ENCODE measurements at places on chromosomes 7 and 10.

- DNase-seq = peak; percentile 51
Observed at GRCh38 chr10:95363303-95363912, 72.6 kb upstream of the PDLIM1 start.

DNA sequence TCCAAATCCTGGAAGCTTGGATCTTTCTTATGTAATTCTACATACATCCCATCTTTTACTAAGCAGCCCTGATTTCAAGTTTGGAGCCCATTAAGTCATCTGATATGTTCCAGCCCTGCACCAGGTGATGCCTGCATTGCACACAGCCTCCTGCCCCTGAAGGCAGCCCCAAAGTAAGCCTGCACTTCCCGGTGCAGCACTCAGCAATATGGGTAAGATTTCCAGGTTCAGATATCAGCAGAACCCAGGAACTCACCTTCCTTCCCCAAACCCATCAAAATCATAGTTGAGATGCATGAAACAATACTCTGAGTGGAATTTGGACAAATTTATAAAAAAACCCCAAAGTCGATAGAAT, 333 bp upstream of the DDC start:
- DNase-seq = no peak

DNA sequence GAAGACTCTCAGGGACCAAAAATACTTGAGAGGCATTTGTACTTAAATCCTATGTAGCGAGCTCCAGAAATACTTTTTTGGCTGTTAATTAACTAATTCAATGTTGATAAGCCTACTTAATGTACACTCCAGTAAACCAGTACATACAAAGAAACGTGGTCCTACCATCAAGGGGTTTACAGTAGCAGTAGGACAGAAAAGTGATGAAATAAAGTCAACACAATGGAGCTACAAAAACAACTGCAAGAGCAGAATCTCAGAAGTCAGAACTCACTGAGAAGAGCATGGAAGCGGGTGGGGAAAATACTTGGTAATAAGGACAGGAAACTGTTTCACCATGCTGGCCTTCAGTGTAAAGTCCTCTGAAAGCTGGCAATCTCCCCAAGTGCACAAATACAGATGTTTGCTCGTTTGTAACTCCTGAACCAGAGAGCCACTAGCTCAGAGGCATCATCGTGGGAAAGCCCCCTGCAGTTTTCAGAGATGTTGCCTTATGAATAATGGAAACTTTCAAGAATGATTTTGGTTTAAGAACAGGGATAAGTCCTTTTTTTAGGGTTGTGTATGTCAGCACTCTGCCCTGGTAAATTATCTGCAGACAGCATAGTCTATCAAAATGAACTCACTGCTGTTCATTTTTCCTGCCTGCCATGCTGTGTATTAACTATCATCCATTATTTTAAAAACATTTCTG, 233.2 kb downstream of the SORCS1 start:
- no peak for DNase-seq

- no peak for DNase-seq
Observed at GRCh38 chr7:118185163-118185860, 1.3 kb downstream of the LSM8 start.

DNA sequence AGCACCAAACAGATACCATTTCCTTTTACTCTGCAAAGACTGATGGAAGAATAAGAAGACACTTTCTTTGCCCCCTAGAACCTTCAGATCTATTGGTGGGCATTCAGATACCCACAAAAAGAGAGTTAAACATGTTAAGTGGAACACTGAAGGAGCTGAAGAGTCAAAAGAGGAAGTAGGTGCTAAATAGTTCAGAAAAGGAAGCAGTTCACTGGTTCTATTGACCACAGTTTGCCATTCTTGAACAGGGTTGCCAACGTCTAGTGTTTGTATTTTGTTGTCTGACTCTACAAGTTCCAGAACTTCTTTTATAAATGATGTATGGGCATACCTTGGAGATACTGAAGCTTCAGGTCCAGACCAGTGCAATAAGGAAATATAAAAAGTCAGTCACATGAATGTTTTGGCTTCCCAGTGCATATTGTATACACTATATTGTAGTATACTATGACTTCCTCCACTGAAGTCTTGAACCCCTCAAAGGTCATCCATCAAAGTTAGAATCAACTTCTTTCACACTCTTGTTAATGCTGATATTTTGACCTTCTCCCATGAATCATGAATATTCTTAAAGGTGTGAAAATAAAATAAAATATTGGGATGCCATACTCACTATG, 47.5 kb upstream of the AGR3 start:
- DNase-seq = no peak

GRCh38 chr7:64959072-64959747, 31.6 kb downstream of the ZNF117 start:
- DNase-seq = no peak

- no peak for DNase-seq
Observed at GRCh38 chr10:30063099-30063498, 3.7 kb upstream of the JCAD start.

GRCh38 chr7:43199371-43200160, 87.1 kb downstream of the HECW1 start:
- DNase-seq = no peak

DNA sequence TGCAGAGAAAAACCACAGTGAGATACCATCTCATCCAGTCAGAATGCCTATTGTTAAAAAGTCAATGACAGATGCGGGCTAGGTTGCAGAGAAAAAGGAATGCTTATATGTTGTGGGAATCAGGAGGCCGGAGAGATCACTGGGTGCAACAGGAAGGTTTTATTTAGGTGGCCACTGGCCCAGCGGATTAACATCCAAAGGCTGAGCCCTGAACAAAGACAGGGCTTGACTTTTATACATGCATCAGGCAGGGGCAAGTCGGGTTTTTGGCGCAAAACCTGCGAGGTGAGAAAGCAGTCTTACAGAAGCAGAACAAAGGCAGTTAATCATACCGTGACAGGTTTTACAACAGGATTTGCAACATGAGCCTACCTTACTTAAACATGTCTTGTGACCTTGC, 620 bp downstream of the ZNF117 start:
- no peak for DNase-seq
